ENCODE measurements at places on chromosomes 2 and 18.

GRCh38 chr18:513826-514530 lies 13.5 kb upstream of the COLEC12 start:
- no peak for DNase-seq

GRCh38 chr2:14902953-14903352 lies 270.4 kb downstream of the LRATD1 start:
- DNase-seq: no peak

DNA sequence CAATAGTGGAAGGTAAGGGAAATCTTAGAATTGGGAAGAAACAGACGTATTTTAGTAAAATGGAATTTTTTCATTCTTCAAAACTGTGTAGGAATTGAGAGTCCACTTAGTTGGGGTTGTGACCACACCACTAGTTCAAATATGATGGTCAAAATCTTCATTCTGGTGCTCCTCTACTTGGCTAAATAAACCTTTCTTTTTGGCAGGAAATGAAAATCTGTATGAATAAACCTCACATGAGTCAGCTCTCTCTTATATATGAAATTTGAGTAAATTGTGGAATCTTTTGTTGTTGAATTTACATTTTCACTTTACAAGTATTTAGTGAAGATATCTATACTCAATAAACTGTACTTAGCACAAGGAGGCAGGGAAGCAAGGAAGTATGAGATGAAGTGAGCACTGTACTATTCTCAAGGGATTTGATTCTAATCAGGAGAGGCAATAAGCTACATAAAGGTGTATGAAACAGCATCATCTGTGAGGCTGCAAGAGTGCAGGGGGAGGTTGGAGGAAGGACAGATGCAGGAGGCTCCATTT lies 20.5 kb downstream of the IL18R1 start:
- DNase-seq: no peak

GRCh38 chr18:44911773-44912172 lies 231.1 kb downstream of the SETBP1 start:
- DNase-seq: no peak

DNA sequence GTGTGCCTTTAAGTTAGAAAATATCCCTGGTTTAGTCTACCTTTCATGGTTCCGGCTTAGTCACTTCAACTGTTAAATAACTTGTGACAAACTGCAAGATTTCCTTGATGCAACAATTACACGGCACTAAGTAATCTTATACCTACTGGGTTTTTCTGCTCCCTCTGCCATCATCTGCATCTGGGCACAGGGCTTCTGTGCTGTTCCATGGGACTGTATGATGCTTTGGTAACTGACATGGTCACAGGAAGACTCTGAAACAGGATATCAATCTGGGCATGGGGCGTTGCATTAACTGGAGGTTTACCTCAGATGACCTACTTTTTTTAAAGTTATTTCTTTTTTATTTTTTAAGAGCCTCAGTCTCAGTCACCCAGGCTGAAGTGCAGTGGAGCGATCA lies 365.4 kb downstream of the SS18 start:
- no peak for DNase-seq

- no peak for DNase-seq
Measured at GRCh38 chr2:134836986-134837385, 1.4 kb upstream of the ACMSD start.

- no peak for DNase-seq
Measured at GRCh38 chr18:62438018-62438329, 84.9 kb upstream of the ZCCHC2 start.

- DNase-seq: no peak
Measured at GRCh38 chr18:55912071-55912470, 324.1 kb upstream of the TCF4 start.

GRCh38 chr2:220775856-220776488 lies 796.1 kb downstream of the EPHA4 start:
- DNase-seq: no peak

- no peak for DNase-seq
Measured at GRCh38 chr18:79770826-79771225, 26.9 kb upstream of the KCNG2 start.

DNA sequence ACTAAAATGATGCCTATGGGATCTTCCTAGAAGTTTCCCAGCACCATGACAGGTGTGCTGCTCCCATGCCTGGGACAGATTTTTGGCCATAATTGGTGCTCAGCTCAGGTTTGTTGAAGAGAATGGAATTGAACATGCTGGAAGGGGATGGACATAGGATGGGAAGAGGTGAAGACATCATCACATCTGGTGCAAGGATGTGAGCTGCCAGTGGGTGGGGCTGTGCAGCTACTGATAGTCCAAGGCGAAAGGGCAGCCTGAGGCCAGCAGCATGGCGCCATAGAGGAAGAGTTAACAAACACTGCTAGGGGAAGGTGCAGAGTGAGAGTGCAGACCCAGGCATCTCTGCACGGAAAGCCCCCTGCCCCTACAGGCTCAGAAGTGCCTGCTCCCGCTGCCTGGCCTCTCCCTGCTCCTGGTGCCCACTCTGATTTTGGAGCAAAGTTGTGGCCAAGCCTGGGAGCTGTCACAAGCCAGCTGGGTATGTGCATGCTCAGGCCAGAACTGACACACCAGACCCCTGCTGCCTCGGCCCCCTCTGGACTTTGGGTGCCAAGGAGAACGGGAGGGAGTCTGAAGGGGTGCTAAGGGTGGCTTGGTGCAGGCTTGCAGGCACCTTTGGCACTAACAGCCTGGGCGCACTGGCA lies 178.6 kb downstream of the ZBTB7C start:
- DNase-seq: no peak

- no peak for DNase-seq
Measured at GRCh38 chr2:241890524-241891235, 21.2 kb downstream of the RTP5 start.

GRCh38 chr18:49582579-49582978 lies 20.7 kb downstream of the LIPG start:
- DNase-seq: no peak

DNA sequence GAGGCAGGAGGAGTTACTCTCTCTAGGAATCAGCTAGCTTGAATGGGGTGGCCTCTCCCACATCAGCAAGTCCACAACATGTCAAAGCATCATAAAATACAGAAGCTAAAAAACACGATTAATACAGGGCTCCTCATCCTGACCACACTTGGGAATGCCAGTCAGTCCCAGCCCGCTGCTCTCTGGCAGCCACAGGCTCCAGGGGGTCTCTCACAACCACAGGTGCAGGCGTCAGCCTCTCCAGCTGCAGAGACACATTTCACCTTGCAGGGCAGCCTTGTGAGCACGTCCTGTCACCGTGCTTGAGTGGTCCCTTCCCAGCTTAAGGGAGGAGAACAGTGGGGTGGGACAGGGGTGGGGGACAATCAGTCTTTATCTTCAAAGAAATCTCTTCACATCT lies 137.4 kb upstream of the SH3BP4 start:
- DNase-seq: no peak

GRCh38 chr2:9032536-9033255 lies 29.2 kb upstream of the MBOAT2 start:
- DNase-seq: no peak

GRCh38 chr18:2994603-2995432 lies 18.1 kb downstream of the LPIN2 start:
- peak; percentile 17 for DNase-seq

Measured in activated CD4-positive, CD25-positive, alpha-beta regulatory T cell (primary cell).